ENCODE measurements at places on chromosomes 1 and 21.
A peak's percentile ranks its signal among the peaks of the same experiment; 100 is the strongest.

DNA sequence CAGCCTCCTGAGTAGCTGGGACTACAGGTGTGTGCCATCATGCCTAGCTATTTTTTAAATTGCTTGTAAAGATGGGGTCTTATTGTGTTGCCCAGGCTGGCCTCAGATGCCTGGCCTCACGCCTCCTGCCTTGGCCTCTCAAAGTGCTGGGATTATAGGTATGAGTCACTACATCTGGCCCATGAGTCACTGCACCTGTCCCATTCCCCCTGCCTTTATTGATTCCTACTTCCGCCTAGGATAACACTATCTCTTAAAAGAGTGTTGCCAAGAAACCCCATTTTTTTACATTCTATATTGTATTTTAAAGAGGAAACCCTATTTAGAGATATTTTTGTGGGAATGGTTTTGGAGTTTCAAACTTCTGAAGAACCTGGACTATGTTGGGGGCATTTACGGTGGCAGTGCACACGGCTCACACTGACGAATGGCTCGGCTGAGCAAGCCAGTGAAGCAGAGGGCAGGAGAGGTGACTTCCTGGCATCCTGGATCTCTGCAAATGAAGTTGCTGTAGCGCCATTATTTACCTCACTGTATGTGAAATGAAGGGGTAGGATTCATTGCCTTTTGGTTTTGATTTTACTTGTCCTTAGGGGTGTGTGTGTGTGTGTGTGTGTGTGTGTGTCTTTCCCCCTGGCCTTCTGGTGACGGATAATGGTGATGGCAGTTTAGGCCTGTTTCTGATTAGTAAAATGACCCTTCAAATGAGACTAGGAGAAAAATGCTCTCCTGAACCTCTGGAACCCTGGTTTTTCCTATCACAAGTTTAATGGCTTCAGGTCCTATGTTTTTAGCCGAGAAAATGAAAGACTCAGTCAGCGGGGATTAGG lies 22.5 kb downstream of the KIF26B start:
- no peak for DNase-seq

DNA sequence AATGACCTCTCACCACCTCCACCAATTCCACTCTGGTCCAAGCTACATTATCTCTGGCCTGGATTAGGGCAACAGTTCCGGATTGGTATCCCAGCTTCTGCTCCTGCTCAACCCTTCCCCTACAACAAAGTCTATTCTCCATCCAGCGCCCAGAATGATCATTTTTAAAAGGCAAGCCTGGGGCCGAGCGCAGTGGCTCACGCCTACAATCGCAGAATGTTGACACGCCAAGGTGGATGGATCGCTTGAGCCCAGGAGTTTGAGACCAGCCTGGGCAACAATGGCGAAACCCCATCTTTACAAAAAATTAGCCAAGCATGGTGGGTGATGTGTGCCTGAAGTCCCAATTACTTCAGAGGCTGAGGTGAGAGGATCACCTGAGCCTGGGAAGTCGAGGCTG lies 2.2 kb downstream of the LYST start:
- DNase-seq: no peak

DNA sequence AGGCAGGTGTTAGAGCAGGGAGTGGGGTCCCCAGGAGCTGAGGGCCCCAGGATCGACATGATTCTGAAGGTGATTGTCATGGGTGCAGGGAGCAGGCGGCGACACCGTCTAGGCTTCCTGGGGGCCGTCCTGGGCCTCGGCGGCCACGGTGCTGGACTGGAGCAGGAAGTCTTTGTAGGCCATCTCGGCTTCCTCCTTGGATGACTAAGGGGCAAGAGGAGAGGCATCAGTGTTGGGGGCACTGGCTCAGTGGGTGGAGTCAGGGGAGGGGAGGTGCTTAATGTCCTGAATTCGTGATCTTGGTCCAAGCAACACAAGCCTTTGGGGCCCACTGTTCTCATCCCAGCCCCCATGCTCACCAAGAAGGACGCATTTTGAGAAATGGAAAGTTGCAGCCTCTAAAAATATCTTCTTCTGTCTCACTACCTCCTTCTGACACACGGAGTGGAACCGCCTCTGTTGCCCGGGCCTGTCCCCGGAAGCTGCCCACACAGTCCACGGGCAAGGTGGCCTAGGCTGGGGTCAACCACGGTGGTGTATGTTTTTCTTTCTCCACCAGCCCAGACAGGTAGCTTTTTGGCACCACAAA lies 8.6 kb upstream of the FCMR start:
- DNase-seq: peak; percentile 41

- no peak for DNase-seq
These were observed 112.1 kb upstream of the NEGR1 start for GRCh38 chr1:72394457-72394856.

GRCh38 chr21:45540601-45540970 lies 1.7 kb downstream of the SLC19A1 start:
- no peak for DNase-seq

- no peak for DNase-seq
These were observed 7.2 kb upstream of the MMP23B start for GRCh38 chr1:1624443-1625403.

- no peak for DNase-seq
These were observed 9.8 kb downstream of the PLEKHO1 start for GRCh38 chr1:150159550-150159949.

GRCh38 chr1:53689736-53690326 lies 49.1 kb downstream of the GLIS1 start:
- no peak for DNase-seq

DNA sequence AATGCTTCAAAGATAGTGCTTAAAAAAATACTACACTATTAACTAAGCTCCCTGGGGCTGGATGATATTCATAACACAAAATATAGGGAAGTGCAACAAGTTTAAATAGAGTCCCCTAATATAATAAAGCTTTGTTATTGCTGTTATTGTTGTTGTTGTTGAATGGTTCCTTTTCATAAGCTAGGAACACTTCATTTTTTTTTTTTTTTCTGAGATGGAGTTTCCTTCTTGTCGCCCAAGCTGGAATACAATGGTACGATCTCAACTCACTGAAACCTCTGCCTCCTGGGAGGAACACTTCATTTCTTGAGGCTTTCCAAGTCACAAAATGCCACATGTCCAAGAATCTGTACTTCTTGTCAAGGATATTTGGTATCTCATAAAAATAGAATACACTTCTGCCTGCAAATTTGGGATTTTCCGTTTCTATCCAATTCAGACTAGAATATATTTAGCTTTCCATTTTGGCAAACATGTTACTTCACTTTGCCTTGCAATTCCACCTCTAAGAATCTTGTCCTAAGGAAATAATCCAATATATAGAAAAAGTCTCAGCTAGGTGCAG lies 21.1 kb downstream of the WDR47 start:
- DNase-seq: no peak

DNA sequence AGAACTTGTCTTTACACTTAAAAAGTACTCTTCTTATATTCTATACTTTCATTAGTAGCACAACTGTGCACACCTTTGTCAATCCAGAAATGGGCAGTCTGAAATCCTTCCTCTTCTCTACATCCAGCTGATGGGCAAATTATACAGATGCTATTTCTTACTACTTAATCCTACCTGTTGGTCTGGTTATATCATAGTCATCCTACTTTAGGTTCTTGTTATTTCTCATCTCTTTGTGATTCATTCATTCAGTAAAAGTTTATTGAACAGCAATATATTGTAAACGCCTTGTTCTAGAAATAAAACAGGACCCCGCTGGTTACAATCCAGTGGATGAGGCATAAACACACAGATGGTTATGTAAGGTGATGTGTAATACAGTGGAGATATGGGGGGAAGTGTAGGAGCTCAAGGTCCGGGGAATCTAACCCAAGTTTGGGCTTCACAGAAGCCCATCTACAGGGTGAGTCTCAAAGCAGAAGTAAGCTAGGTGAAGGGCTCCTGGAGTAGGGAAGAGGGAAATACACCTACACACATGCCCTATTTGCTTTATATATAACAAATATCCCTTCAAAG lies 11.8 kb upstream of the FUBP1 start:
- DNase-seq: no peak

DNA sequence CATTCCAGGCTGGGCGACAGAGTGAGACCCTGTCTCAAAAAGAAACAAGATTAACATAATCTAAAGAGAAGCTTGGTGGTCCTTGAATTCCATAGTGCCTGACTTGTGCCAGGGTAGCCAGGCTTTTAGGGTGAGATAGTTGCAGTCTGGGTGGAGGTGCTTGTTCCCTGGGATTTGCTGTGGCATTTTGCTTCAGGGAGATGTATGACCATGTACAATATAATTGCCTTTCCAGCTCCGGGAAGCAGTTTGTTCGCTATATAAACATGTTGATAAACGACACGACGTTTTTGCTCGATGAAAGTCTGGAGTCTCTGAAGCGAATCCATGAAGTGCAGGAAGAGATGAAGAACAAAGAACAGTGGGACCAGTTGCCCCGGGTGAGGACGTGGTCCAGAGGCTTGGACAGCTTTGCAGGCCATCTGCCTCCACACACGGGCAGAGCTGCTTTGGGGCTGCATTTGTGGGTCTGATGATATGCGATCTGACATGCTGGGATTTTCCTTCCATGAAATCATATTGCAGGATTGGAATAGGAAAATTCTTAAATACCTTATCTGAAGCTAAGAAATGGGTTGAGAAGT lies 49.4 kb upstream of the KIF1B start:
- no peak for DNase-seq

- no peak for DNase-seq
These were observed 40.7 kb downstream of the ARHGEF11 start for GRCh38 chr1:157004806-157005205.

GRCh38 chr1:225996946-225997545 lies 2.1 kb downstream of the SDE2 start:
- DNase-seq: no peak

DNA sequence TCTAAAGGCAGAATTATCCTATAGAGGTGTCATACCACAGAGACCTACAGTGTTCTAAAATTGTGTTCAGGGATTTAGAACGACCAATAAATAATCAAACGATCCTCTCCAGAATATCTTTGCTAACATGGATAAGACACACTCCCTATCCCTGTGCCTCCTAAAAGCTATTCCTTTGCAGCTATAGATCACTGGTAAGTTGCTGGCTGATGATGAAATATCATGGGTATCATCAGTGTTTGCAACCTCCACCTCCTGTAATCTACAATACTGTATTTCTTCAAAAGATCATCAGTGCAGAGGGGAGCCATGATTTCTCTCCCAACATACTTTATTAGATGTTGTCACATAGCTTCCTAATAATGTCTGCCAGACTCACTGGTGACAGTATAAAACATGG lies 201.9 kb downstream of the NTNG1 start:
- DNase-seq: no peak

DNA sequence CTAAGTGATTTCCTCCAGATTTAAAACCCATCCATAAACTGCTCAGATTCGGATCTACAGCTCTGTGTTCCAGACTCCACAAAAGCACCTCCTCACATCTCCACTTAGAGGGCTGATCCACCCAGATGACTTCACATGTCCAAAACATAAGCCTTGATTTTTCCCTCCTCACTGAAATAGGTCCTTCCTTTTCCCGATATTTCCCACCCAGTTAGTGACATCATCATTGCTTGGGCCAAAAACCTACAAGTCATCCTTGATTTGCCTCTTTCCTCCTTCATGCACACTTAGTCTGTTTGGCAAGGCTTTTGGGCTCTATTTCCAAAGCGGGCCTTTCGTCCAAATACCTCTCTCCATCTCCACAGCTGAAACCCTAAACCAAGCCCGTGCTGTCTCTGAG lies 32.3 kb downstream of the CCDC185 start:
- DNase-seq: no peak

GRCh38 chr1:87816646-87817045 lies 488.0 kb downstream of the LMO4 start:
- no peak for DNase-seq

DNA sequence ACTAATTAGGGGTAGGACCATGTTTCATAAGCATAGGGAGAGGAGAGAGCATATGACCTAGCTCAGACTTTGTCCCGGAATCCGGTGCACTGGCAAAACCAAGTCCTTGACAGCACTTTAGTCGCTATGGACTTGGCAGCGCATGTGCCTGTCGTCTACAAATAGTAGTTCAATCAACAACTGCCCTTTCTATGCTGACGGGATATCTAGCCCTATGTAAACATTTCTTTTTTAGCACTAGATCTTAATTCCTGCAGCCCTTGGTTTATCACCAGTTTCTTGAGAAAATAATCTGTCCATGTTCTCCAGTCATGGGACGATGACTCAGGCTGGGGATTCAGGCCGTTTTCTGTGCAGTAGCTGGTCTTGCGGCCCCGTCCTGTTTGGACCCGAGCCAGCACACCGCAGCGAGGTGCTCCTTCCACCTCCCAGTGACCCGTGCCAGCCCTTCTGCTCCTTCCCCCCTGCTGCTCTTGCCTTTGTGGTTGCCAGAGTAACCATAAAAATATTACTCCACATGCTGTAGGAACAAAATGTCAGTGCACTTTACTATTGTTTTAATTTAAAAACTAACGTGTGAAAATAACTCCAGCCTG lies 8.6 kb upstream of the MT1HL1 start:
- no peak for DNase-seq

- no peak for DNase-seq
These were observed 175.5 kb downstream of the RGS7 start for GRCh38 chr1:241181471-241181870.

DNA sequence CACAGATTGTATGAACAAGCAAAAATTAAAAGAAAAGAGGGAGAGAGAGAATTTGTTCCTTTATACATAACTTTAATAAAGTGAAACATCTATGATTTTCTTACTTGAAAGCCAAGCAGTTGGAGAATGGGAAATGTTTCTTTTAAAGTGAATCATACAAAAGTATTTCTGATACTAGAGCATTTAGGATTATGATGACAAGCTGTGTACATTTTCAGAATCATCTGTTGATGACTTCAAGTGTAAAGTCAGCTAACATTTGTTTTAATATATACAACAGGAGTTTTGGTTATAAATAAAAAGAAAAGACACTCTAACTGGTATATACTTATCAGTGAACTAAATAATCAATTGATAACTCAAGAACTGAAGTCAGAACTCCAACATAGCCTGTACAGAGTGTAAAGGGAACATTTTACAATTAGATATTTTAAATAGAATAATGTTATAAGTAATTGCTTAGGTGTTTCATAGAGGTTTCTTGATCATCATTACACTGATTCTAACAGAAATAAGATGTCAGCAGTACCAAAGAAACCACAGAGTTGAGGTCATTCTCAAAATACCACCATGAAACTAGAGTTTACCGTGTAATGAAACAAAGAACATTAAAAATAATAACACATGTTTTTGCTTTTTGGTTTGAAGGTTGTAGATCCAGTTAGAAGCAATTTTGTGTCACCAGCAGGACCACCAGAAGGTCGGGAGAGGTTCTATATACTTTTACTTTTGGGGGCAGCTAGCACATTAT lies 103.4 kb downstream of the COL24A1 start:
- no peak for DNase-seq

DNA sequence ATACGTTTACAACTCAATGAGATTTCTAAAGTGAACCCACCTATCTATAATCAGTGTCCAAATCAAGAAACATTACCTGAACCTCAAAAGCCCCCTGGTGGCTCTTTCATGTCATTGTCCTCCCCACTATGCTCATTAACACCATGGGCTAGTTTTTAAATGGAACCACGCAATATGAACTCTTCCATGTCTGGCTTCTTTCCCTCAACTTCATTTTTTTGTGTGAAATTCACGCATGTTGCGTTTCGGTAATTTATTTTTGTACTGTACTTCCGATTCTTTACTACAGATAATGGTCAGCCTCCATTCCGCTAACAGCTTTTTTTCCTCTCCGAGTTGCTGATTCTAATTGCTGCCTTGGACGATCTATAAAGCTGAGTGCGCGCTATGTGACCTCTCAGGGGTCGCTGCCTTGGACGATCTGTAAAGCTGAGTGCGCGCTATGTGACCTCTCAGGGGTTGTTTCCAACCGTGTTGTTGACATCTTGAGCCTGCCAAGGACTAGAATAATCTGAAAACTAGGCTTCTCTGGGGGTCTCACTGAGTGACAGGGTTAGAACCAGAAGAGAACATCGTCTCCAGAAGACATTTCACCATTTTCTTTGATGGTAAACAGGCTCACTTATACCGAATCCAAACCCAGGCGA lies 1.1 kb upstream of the CACYBP start:
- DNase-seq: peak; percentile 81

All from CD4-positive, alpha-beta T cell treated with Interleukin-2 at 100 ng/mL for 4 hours (primary cell).